Activated CD8-positive, alpha-beta memory T cell treated with anti-CD3 and anti-CD28 coated beads for 4 hours (primary cell): ENCODE measurements at places on chromosomes 7 and 10.

DNA sequence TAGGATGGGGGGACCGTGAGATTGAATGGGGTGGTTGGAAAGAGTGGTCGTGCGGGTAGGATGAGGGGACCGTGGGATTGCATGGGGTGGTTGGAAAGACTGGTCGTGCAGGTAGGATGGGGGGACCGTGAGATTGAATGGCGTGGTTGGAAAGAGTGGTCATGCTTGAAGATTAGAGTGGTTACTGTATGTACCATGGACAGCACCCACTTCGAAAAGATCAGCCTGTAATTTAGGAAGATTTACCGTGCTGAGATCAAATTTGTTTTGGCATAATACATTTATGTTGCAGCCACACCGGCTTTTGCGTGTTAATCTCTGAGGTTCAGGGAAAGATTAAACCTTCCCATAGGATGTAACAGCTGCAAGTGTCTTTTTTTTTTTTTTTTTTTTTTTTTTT lies 495.2 kb upstream of the ADARB2 start:
- no peak for DNase-seq

- DNase-seq, result no peak
These were observed 335.6 kb upstream of the HGF start for GRCh38 chr7:82105463-82105862.

DNA sequence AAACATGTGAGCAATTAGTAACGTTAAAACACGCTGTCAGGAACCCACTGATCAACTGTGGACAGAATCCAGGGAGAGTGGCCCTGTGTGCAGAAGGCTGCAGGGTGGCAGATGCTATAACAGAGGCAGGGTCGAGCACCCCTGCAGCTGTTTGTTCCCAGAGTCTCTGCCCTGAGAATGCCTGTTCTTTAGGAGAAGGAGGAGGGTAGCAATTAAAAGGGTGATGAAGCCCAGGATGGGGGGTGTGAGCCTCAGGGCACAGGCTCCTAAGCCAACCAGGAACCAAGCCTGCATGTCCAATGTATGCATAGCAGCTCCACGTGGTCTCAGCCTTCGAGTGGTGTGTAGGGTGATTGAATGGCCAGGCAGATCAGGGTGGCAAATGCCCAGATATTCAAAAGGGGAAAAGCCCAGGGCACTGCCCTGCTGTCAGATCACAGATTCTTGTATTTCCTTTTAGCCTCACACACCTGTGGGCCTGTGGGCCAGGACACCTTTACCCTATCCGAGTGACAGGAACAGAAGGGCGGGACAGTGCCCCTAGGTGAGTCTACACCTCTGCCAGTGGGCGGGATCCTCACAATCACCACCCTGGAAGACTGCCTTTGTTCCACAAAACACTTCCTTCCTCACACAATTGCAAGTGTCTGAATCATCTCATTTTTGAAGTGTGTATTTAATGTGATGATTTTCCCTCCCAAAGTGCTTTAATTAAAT lies 7.3 kb downstream of the WDFY4 start:
- DNase-seq, result no peak

- DNase-seq, result no peak
These were observed 745 bp upstream of the ORAI2 start for GRCh38 chr7:102432442-102433218.

DNA sequence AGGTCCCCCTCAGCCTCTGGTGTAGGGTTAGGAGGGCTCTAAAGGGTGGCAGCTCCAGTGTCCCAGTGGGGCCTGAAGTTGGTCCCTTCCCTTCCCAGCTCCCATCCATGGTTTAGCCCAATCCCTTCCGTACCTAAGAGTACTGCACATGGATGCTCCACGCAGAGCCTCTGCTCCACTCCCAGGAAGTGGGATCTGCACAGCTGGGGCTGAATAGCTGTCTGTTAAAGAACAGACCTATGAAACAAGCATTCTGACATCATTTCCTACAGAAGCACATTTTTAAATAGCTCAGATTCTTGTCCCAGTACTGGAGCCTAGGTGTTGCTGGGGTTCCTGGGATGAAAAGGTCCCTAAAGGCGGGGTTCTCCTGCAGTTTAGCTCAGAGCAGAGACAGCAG lies 135.9 kb downstream of the ZMYND11 start:
- DNase-seq, result no peak

DNA sequence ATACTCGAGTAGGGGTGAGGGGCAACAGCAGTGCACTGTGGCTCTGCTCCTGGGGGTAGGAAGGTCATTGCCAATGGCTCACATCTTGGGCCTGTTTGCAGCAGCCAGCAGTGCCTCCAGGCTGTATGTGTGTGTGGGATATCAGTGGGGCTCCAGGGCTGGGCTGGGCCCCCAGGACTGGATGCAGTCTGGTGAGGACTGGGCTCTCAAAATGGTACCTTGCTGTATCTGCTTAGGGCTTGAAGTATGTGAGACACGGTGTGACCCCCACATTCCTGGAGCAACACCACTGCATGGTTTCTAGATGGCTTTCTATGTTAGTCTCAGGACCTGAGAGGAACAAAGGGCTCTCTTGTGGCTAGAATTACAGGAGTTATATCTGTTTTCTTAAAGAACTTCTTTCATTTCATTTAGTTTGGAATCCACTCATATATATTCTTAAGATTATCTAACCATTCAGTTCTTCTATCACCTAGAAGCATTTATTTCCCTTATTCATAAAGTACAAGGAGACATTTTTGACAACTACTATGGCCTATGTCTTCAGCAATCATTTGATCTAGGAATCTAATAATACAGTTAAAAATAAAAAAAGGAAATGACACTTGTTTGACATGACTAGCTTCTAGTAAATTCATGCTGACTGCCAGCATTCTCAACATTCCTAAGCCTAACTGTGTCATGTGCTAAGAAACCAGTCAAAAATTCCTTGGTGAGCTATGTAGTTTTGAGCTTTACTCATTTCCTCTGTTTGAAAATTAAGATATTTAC lies 443.2 kb upstream of the SEMA3A start:
- DNase-seq, result no peak

DNA sequence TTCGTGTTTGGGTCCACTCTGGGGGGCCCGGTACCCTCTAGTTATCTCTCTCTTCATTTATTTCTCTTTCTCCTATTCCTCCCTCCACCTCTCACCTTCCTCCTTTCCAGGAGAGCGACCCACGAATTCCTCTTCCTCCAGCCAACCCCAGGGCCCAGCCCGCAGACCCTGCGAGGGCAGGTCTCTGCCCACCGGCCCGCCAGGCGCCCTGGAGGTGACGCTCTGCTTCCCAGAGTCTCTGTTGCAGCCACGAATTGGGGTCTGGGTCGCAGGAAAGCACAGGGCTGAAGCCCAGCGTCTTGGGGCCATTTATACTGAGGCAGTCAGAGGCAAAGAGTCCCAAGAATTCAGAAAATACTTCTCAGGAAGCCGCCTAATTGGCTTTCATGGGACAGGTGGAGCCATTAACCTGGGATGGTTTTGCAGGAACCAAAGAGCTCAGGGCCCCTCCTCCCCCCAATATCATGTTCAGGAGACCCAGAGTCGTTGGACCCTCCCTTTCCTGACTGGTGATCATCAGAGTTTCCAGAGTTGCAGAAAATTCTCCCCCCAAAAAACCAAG lies 2.7 kb upstream of the EN2 start:
- no peak for DNase-seq

DNA sequence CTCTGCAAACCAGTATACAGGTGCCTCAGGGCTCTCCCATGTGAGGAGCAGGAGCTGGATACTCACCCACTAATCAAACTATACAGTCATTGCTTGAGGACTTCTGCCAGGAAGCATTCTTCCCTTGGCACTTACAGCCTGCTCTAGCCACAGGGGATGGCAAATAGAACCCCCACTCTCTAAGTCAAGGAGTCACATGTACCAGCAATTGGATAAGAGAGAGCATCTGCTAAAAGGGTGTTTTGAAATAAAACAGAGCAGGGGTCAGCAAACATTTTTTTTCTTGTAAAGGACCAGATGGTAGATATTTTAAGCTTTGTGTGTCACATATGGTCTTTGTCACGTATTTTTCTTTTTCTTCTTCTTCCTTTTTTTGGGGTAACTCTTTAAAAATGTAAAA lies 865.2 kb upstream of the GHITM start:
- no peak for DNase-seq
